Endothelial cell (in vitro differentiated cells): ENCODE measurements at places on chromosomes 7 and 10. TPM values are rescaled to one million over a fixed set of nuclear protein-coding genes. Genes with fewer than 3 reads are reported as not detected.

Gene C10orf90
- total RNA-seq, result not detected

Gene EXOC4
- 94.0 TPM for total RNA-seq

GRCh38 chr7:155405399-155406318 is 52.3 kb upstream of the EN2 start:
- peaks cover 12% of the 10 kb centered on the region for H3K27me3 ChIP-seq
- no peak overlapping the region for H3K4me3 ChIP-seq
- H3K36me3 ChIP-seq, result no peaks in the 10 kb centered on the region
- no peaks in the 10 kb centered on the region for H3K4me1 ChIP-seq
- peak overlapping the region; percentile 2 for H3K27ac ChIP-seq

Gene SLC26A3
- not detected for total RNA-seq

Gene PON1
- 1.5 TPM for total RNA-seq

Gene RNF133
- 0.49 TPM for total RNA-seq

Gene CYP3A4
- not detected for total RNA-seq

GRCh38 chr10:45625879-45626278 is 46.7 kb downstream of the ZFAND4 start:
- H3K27ac ChIP-seq, result no peak overlapping the region
- DNase-seq, result no peak
- H3K4me1 ChIP-seq, result no peaks in the 10 kb centered on the region
- H3K4me3 ChIP-seq, result no peak overlapping the region
- no peaks in the 10 kb centered on the region for H3K36me3 ChIP-seq
- H3K27me3 ChIP-seq, result no peaks in the 10 kb centered on the region
